NCI-H1417 (cell line): ENCODE measurements at places on chromosomes 7 and 10.

GRCh38 chr10:48937796-48938195, 1.8 kb downstream of the LRRC18 start:
- no peak for DNase-seq

DNA sequence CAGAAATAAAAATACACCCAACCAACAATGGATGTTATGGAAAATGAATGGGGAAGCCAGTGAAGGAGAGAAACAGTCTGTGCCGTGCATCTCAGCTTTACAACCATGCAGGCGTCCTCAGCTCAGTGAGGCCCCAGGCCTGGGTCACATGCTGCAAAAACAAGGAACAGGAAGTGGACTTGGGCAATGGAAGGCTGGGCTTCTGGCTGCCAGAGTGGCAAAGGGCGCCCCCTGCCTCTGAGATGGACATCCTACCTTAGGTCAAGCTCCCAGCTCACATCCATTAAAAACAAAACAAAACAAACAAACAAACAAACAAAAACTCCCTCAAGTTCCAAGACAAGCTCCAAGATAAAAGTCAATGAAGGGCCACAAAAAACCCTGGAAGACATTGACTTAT, 54.7 kb upstream of the AFAP1L2 start:
- peak; percentile 19 for DNase-seq

DNA sequence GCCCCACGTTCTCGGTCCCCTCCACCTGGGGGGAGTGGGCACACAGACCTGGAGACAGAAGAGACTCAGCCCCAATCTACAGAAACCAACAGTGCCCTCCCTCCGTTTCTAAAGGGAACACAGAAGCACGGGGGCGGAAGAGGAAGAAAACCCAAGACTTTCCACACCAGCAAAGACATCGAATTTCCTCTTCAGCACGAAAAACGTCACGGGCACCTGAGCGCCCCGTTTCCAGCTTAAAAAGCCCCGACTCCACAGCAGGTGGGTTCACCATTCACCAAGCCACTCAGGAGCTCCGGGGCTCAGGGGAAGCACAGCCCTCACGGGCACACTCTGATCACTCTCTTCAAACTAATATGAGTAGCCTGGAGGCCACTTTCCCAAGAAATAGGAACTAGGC, 19.6 kb downstream of the NUDT1 start:
- DNase-seq: no peak

DNA sequence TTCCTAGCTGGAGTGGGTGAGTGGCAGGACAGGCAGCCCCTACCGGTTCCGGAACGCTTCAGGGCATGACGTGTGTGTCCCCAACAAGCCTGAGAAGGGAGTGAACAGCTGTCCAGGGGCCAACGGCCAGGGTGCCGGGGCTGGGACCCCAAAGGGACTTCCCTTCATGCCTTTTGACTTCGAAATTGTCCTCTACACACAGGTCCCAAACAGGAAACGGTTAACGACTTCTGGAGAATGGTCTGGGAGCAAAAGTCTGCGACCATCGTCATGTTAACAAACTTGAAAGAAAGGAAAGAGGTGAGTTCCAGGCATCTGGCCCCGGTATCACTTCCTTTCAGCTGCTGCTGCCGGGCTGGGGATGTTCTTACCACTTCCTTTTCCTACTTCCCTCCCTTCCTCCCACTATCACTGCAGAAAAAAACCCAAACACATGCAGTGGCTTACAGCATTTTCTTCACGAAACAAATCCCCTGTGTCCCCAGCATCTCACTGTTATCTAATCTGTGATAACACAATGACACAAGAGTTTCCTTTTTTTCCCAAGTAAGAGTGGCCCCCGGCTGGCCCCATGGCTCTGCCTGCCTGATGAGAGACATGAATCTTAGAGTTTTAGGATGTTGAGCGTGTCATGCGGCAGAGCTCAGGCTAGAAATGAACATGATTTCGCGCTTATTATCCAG, 63.2 kb downstream of the MKI67 start:
- DNase-seq: no peak

GRCh38 chr10:124240839-124241291, 147.5 kb upstream of the CHST15 start:
- no peak for DNase-seq

DNA sequence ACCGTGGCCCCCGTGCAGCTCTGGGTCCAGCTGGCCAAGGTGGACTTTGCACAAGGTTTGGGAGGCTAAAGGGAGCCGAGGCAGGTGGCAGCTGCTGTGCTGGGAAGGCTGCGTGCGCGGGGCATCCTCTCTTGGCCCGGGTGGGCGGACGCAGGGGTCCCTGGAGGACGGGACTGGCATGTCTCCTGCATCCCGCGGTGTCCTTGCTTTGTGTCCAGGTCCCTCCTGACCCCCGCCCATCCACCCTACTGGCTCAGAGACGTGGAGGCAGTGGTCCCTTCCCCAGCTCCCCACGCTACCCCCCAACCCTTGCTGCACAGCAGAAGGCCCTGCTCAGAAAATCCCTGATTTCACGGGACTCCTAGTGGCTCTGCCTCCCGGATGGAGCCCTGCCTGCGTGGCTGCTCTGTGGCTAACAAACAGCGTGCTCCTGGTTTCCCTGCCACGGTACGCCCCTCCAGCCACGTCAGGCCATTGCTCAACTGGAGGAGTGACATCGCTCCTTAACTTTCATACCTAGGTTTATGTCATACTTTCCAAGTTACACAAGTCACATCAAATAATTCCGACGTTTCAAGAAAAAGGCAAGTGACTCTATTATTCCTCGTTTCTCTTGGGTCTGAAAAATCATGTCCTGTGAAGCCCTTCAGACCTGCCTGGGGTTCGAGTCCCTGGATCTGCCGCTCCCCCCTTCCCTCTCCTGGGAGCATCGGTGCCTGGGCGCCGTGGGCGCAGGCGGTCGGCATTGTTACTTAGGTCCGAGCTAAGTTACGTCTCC, 421.9 kb downstream of the DNAJB6 start:
- no peak for DNase-seq

DNA sequence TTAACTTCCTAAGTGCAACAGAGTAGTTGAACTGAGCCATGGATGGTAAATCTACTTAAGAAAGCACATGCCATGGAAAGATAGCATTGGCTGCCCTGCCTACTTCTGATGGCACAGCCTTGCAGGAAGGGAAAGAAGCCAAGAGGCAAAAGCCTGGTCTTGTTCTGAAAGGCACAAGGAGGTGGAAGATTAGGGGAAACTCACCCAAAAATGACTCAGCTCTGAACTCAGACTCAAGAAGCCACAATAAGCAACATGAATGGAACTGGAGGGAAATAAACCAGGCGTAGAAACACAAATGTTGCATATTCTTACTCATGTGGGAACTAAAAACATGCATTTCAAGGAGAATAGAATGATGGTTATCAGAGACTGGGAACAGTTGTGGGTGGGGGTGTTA, 20.8 kb upstream of the ALOX5 start:
- DNase-seq: no peak

DNA sequence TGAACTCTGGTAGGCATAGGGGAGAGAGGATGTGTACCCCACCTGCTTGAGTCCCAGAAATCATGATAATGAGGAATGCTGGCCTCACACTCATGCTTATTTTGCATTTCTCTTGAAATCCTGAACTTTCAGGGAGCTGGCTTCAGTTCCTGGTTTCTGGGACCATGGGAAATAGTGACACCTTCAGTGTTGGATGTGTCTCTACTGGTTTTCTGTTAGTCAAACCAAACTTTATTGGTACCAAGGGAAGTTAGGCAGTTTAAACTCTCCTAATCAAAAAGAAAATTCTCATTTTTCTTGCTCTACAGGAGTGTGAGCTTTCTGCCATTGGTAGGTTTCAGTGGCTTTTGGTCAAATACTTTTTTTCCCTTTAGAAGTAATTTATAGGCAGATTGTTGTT, 11.8 kb upstream of the PCGF5 start:
- DNase-seq: no peak

DNA sequence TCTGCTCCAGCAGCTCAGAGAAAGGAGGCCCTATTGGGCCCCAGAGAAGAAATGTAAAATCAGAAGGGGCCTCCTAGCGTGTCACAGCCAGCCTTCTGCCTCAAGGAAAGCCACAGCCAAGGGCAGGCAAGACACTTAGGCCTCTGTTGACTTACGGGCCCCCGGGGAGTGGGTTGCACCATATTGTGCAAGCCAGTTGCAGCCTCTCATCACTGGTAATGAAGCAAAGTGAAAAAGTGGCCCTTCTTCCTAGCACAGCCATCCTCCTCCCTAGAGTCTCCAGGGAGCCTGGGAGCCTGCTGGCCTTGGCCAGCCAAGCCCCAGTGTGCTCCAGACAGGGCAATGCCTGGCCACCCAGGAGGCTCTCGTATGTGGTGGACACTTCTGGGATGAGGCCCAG, 56.2 kb upstream of the GDF10 start:
- no peak for DNase-seq

GRCh38 chr10:2886662-2887061, 180.7 kb upstream of the PFKP start:
- DNase-seq: no peak

DNA sequence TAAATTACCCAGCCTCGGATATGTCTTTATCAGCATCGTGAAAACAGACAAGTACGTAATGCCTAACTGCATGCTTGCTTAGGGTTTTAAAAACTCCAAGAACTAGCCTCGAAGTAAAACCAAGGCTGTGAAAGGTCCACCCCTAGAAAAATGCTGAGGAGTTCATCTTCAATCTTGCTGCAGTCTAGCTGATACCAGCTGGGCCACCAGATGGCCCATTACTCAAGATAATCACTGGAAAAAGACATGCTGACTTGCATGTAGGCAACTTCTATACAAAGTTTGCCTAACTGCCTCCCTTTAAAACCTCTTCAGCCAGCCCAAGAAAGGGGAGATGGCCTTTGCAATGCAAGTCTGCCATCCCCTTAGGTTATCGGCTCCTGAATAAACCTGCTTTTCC, 614.1 kb downstream of the GALNT17 start:
- no peak for DNase-seq

- DNase-seq: peak; percentile 82
These were observed 556.5 kb upstream of the LRRN3 start for GRCh38 chr7:110534241-110534931.

DNA sequence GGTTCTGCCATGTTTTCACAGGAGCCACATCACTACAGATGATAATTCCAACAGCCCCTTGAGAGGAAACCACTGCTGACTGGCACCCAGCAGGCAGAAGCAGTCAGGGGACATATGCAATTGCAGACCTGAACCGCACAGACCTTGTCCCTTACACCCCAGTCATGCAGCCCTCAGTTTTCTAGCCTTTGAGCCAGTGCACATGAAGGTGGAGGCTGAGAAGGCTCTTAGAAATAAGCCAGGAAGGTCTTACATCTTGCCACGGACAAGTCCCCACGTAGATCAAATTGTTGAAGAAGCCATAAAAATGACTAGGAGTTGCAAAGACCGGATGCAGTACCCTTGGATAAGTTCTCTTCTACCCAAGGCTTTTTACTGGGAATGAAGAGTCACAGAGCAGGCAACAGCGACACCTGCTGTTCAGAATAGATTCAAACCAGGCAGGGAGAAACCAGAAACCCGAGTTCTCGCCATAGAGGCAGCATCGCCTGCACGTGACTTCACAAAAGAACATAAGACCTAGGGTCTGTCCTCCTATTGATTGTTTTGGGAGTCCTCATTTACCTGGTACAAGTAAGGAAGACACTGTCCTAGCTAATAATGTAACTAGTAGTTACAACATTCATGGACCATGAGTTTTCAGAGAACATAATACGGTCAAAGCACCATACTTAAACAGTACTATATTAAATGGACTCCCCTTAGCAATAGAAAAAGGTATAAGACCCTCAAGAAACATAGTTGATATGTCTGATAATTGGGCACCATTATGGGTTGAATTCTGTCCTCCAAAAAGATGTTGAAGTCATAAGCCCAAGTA, 11.1 kb downstream of the STEAP1B start:
- peak; percentile 64 for DNase-seq

- DNase-seq: peak; percentile 76
These were observed 147.6 kb downstream of the ARID5B start for GRCh38 chr10:62048919-62049623.

DNA sequence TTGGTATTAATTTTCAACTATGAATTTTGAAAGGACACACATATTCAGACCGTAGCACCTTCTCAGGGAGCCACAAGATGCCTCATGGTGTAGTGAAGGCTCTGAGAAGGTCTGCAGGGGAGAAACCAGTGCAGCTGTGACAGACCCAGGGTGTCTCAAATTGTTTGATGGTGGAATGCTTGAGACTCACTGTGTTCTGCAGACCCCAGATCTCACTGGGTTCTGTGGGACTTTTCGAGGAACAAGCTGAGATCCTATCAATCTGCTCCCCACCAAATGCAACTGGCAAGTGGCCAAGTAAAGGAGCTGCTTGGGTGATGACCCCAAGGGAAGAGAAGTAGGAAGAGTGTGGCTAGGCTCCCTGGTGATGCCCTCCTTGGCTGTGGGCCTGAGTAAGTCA, 130.5 kb upstream of the UNC5B start:
- DNase-seq: no peak

DNA sequence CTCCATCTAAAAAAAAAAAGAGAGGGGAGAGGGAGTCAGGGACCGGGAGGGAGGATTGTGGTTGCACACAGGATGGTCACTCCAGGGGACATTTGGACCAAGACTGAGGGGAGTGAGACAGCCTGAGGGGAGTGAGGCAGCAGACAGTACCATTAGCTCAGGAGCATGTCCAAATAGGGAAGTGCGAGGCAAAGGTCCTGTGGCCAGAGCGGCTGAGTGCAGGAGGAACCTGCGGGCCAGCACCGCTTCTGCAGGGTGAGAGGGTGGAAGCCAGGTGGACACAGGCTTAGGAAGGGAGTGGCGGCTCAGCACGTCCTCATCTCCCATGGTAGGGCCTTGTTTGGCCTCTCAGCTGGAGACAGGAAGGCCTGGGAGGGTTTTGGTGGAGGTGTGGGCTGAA, 48.9 kb upstream of the PFKFB3 start:
- no peak for DNase-seq

DNA sequence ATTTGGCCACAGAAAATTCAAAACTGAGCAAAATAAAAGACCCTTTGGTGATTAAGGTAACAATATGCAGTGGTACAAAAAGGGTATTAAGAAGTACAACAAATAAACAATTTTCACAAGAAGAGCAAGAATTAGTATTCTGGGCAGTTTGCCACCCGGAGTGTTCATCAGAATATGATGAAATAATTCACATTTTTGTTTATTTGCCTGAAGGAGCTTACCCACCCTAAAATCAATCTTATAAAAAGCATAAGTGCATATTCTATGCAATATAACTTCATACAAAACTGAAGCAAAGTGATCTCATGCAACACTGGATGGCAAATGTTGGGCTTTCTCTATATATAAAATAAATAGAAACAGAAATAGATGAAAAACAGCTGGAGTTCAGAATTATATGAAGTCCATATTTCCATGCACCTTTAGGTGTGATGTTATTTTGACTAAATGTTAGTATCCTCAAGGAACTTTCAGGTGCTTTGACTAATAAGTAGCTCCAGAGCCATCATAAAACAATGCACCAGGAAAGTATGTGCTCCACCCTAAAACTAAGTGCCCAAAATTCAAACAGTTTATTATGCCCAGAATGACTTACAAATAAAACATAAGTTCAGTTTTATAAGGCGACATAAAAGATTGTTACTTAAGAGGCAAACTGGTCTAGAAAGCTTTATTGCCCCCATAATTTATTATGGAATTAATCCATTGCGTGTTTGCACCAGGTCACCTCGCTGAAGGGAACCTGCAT, 474.3 kb downstream of the SEMA3D start:
- no peak for DNase-seq
